ENCODE measurements at places on chromosomes 7 and 10.

GRCh38 chr7:26376175-26376917, 84.7 kb downstream of the SNX10 start:
- DNase-seq: peak; percentile 25

GRCh38 chr10:116272440-116273283, at the start of gene GFRA1:
GFRA1 (minus strand) TSS chr10:116273206; CDS start chr10:116272029, 1,177 bp downstream.
- no peak for DNase-seq

DNA sequence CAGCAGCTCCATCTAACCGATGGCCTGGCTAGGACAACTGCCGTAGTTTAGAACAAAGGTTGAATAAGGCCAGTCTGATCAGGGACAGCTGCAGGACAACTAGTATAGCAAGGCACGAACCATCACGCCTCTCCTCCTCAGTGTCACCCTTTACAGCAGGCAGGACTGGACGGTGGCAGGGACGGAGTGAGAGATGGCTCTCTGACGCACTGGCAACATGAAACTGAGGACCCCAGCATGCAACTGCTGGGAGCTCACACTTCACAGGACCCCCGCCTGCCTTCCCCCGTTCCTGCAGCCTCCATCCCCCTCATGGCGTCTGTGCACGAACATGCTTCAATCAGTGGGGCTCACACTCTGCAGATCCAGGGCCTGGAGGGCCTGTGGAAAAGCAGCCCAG, 53.7 kb downstream of the ZRANB1 start:
- no peak for DNase-seq

DNA sequence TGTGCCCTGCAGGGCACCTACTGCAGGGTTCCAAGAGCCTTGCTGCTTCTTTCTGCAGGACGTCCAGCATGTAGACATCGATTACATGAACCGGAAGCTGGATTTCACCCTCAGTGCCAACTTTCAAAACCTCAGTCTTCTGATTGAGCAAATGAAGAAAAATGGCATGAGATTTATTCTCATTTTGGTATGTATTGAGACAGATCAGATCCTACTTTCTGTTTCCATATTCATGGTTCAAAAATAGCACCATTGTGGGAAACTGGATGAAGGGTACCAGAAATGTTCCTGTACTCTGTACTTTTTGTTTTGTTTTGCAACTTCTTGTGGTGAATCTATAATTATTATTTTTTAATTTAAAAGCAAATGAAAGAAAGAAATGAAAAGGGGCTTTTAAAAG, 64.1 kb downstream of the MGAM2 start:
- no peak for DNase-seq

GRCh38 chr7:2244404-2244995, 2.5 kb downstream of the NUDT1 start:
- DNase-seq: no peak

Measured in activated CD4-positive, alpha-beta T cell treated with anti-CD3 and anti-CD28 coated beads, Interleukin-2, Interleukin-4, amounts not matched to agents 100 ng/mL and 50 ng/mL, durations not matched to agents 16 hours and 8 hours (primary cell).